ENCODE measurements at places on chromosomes 4 and X.
A peak's percentile ranks its signal among the peaks of the same experiment; 100 is the strongest.

DNA sequence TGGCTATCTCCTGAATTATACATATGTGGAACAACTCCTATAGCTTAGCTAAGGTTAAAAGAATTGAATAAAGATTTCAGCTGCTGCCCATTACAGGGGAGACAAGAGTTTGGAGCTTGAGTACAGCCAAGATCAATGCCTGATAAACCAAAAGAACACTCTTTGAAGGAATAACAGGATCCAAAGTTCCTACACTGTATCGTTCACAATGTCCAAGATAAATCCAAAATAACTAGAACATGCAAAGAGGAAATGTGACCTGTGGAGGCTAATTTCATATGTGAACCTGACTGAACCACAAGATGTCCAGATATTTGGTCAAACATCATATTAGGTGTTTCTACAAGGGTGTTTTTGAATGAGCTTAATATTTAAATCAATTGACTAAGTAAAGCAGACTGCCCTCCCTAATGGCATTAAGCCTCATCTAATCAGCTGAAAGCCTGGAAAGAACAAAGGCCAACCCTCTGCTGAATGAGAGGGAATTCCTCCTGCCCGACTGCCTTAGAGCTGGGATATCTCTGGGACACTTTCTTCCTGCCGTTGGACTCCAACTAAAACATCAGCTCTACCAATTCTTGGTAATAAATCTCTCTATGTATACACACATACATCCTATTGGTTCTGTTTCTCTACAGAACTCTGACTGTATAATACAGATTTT lies 19.2 kb downstream of the RFC1 start:
- no peak for DNase-seq

DNA sequence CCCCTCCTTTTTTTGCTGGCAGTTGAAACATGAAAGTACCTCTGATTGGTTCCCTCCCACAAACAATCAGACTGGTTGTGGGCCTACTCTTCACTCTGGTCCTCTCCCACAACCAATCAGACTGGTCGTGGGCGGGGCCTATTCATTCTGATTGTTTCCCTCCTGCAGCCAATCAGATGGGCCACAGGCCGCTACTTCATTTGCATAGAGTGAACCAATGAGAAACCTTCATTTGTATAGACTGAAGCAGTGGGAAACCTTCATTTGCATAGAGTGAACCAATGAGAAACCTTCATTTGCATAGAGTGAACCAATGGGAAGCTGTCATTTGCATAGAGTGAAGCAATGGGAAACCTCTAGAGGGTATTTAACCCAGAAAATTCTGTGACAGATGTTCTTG lies 55.2 kb downstream of the TRMT44 start:
- DNase-seq = no peak

- peak; percentile 72 for DNase-seq
Observed at GRCh38 chrX:49878834-49879655, at the start of gene USP27X. Gene USP27X, plus strand, starts transcription at chrX:49879484. Its CDS starts 824 bp downstream, at chrX:49880308.

DNA sequence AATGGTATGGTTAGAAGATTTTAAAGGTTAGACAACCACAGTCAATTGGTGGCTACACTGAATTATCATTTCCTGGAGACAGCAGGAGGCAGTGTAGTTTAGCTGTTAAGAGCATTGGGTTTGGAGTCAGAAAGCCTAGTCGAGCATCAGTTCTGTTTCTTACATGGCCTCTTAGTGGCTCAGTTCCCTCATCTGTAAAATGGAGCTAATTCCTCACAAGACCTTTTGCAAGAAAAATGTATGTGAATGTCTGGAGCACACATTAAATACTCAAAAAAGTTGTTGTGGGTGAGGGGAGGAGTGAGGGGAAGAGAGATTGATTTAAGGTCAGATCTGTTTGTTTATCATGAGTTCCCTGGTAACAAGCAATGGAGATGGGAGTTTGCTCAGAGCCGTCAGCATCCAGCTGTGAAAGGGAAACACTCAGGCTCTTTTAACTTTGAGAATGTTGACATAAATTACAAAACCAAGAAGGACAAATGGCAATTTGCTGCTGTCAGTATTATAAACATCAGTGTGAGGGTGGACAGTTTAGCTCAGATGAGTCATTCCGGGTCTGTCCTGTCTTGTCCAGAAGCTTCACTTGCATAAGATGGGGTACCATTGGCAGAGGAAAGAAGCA lies 98.2 kb upstream of the PGRMC2 start:
- no peak for DNase-seq

GRCh38 chr4:178463747-178464146 lies 1021.5 kb upstream of the AGA start:
- no peak for DNase-seq

GRCh38 chr4:99352602-99353537 lies at the start of gene ADH1C:
Gene ADH1C, minus strand, starts transcription at chr4:99352746. Its CDS starts 71 bp downstream, at chr4:99352675.
- DNase-seq = no peak

GRCh38 chrX:133332737-133333136 lies 82.6 kb downstream of the GPC4 start:
- DNase-seq = no peak

DNA sequence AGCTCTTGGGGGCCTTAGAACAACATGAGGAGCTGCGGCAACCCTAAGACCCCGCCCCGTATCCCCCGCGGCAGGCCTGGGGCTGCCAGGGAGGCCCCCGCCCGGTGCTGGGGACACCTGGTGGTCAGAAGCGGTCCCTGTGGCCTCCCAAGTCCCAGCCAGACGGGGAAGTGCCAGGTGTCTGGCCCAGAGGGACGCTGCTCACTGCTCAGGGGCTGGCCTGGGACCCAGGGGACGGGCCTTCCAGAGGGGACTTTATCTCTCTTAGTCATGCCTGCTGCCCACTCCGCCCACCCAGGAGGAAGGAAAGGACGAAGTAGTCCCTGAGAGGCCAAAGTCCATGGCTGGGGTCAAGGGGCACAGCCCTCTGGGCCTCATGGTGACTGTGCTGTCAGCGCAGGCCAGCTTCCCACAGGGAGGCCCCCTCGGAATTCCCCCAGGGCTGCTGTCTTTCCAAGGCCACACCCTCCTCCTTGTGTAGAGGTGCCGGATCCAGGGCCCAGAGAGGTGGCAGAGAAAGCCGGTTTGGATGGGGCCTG lies 31.0 kb upstream of the HTRA3 start:
- DNase-seq = no peak

GRCh38 chr4:69323284-69323683 lies 43.0 kb downstream of the UGT2B28 start:
- no peak for DNase-seq

DNA sequence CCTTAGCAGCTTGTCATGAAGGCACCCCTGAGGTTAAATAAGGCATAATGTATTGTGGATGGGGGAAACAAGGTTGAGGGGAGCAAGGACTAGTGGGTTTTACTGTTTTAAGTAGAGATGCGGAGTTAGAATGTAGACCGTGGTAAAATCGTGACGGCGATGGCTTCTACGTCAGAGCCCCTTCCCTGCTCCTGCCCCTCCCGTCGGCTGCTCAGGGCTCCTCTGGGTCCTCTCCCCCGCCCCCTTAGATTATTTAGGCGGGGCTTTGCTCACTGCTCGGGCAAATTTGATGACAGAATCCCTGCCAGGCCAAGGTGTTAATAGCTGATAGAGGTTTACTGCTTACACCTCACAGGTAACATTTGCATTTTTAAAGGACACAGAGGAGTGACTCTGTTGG lies 2.3 kb downstream of the FRMPD3 start:
- no peak for DNase-seq

- no peak for DNase-seq
Observed at GRCh38 chrX:4754878-4755604, 1041.6 kb upstream of the PRKX start.

- DNase-seq = no peak
Observed at GRCh38 chr4:159298502-159298901, 195.6 kb downstream of the RAPGEF2 start.

DNA sequence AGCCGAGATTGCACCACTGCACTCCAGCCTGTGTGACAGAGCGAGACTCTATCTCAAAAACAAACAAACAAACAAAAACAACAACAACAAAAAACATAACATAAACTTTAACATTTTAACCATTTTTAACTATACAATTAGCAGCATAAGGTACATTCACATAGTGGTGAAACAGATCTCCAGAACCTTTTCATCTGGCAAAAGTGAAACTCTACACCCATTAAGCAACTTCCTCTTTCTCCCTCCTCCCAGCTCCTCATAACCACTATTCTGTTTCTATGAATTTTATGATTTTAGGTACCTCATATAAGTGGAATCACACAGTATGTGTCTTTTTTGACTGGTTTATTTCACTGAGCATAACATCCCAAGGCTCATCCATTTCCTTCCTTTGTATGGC lies 103.6 kb downstream of the FAM13A start:
- no peak for DNase-seq

- DNase-seq = no peak
Observed at GRCh38 chrX:3191796-3192195, 150.5 kb downstream of the ARSF start.

- DNase-seq = no peak
Observed at GRCh38 chr4:103359900-103360299, 161.8 kb upstream of the CENPE start.

DNA sequence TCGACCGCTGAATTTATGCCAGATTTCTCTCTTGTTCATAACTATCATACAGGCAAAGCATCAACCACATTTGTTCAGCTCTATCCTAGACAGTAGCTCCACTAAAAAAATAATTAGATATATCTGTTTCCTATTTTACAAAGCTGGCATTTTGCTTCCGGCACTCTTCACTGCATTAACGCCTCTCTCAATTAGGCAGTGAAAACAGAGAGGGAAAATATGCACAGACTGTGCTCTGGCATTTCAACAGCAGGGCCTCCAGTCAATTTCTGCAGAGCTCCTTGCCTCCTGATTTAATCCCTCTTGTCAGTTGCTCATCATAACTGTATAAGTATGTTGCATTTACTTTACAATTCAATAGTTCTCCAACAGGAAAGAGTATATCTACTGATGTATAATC lies 666.9 kb upstream of the INTU start:
- no peak for DNase-seq

- DNase-seq = no peak
Observed at GRCh38 chr4:169823685-169824084, 65.9 kb upstream of the HPF1 start.

- no peak for DNase-seq
Observed at GRCh38 chr4:45931154-45931553, 192.7 kb downstream of the GABRG1 start.

GRCh38 chr4:20480165-20480947 lies 219.9 kb upstream of the PACRGL start:
- no peak for DNase-seq

DNA sequence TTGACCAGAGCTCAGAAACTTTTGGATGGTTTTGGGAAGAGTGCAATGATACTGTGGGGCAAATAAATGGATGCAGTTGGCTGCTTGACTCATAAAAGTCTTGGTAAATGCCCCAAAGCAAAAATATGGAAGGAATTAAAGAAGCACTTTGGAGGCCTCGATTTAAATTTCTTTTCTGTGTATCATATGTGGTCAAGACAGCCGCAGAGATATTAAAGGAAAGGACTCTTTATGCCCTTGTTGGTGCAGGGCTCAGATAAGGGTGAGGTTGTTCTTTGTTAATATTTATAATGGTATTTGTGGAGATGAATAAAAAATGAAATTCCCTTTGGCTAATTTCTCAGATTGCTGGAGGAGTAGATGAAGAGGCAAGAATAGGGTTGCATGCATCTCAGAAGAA lies 90.2 kb downstream of the NHS start:
- no peak for DNase-seq
